ENCODE measurements at places on chromosomes 4 and X.

DNA sequence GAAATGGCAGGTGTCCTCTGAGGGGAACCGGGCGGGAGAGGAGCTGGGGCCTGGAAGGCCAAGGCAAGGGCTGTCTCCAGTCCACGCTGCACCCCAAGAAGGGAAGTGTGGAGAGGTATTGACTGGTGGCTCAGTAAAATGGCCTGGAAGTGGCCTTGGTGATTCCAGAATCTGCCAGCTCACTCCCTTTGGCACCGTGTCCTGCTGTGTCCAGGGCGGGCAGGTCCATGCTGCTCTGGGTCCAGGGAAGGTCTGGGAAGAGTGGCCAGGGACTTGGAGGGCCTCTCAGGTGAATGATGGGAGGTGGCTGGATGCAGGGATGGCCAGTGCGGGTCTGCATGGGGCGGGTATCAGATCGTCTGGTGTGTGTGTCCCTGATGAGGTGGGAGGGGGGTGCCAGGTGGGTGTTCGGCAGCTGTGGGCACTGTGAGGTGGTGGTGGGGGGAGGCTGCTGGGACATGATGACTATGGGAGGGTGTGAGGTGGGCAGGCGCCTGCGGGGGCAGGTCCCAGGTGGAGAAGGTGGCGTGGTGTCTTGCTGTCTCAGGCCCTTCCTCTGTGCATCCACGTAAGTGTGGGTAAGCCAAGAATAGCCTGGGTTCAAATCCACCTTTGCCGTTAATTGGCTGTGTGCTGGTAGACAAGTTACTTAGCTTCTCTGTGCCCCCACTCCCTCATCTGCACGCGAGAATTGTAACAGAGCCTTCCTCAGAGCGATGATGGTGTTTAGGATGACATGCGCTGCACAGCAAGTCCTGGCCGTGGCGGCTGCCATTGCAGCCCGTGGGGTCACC lies 17.7 kb downstream of the RGS12 start:
- DNase-seq = no peak

DNA sequence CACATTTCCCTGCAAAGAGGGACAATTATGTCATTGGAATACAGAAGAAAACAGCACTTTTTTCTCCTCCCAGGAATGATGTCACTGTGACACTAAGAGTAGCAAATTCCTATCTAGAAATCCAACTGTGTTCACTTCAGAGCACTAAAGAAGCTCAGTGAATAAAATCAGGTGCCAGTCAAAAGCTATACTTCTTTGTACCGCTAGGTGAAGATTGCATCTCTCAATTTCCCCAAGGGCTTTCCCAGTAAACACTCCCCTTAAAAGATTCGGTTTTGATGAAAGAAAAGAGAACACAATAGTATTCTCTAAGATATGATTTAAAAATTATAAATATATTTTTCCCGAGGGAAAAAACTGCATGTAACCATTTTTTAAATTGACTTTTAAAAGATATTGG lies 104.7 kb upstream of the MID1 start:
- no peak for DNase-seq

GRCh38 chrX:123084797-123085196 lies 99.3 kb upstream of the GRIA3 start:
- no peak for DNase-seq

DNA sequence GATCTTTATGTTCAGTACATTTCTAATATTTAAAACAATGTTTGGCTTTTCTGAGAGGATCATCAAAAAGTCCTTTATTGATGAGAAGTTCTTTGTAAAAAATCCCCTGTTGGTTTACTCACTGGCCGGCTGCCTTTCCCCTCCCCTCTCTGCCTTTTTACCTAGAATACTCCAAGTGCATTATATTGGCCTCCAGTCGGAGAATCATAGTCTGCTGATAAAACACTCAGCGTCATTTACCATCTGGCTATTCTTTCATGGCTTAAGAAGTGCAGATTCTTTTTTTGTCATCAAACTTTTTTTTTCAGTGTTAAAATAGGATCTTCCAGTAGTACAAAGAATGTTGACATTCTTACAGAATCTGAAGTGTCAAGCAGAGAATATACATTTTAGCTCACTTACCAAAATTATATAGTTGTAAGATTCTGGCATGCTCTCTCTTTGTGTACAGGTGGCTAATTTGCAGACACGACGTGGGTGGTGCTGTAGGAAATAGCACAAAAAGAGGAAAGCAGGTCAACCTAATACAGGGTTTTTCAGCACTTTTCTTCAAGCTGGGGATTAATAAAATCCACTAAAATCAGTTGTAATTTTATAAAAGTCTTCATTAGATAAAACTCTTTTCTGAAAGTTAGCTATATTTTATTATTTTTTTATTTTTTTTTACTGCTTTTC lies 731.8 kb downstream of the KCTD8 start:
- no peak for DNase-seq
